ENCODE measurements at places on chromosomes 2 and 18. TPM values are rescaled to one million over a fixed set of nuclear protein-coding genes. Genes with fewer than 3 reads are reported as not detected.

KIF1A gene
- 5.2 TPM for total RNA-seq

PAX8 gene
- 0.26 TPM for total RNA-seq

DAW1 gene
- total RNA-seq: 0.16 TPM

KCNS3 gene
- 14.9 TPM for total RNA-seq

CACNB4 gene
- 33.9 TPM for total RNA-seq

WDR43 gene
- total RNA-seq: 57.3 TPM

SRD5A2 gene
- 16.2 TPM for total RNA-seq

NCL gene
- 128 TPM for total RNA-seq

BCL11A gene
- total RNA-seq: 10.9 TPM

SLC9A2 gene
- total RNA-seq: 4.2 TPM

CYP1B1 gene
- 16.7 TPM for total RNA-seq

STK39 gene
- 37.7 TPM for total RNA-seq

SLC14A1 gene
- total RNA-seq: 102 TPM

ABHD1 gene
- not detected for total RNA-seq

CDH19 gene
- total RNA-seq: 18.3 TPM

Data from urinary bladder (tissue), 4 donors.